ENCODE measurements at places on chromosomes 1 and 21.

GRCh38 chr1:39268906-39269305 is 64.4 kb downstream of the MACF1 start:
- DNase-seq: no peak

DNA sequence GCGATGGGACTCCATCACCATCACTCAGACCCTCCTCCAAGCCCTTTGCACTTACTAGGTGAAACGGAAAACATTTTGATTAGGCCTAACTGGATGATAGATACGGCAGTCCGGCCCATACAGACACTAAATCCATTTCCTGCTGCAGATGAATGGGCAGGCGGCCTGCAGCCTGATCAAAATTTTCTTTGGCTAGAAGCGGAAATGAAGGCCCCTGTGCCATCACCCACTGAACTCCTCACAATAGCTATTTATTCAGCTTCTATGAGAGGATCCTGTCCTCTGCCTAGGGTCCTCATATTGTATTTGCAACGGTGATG is 200.5 kb downstream of the OMA1 start:
- no peak for DNase-seq

- DNase-seq: peak; percentile 60
Measured at GRCh38 chr1:113456967-113457366, 66.7 kb downstream of the MAGI3 start.

DNA sequence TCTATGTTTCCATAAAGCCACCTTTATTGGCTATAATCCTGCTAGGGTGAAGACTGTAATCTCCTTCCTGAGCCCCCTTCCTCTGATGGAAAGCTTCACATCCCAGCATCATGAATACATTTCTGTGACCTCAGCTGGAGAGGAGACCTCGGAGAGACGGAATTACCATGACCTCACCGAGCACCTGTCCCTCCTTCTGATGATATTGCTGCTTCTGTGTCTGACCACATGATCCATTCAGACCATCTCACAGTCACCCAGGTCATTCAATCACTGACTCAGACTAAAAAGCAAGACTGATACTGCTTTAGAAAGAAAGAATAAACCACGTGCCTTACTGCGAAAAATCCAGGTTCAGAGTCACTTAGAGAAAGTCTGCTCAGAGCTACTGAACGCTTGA is 8.8 kb downstream of the KCND3 start:
- no peak for DNase-seq

- no peak for DNase-seq
Measured at GRCh38 chr1:113659035-113659434, 100.3 kb downstream of the PHTF1 start.

- no peak for DNase-seq
Measured at GRCh38 chr1:44436401-44437106, 31.5 kb downstream of the RNF220 start.

GRCh38 chr1:42392967-42393848 is 12.6 kb downstream of the RIMKLA start:
- DNase-seq: no peak

DNA sequence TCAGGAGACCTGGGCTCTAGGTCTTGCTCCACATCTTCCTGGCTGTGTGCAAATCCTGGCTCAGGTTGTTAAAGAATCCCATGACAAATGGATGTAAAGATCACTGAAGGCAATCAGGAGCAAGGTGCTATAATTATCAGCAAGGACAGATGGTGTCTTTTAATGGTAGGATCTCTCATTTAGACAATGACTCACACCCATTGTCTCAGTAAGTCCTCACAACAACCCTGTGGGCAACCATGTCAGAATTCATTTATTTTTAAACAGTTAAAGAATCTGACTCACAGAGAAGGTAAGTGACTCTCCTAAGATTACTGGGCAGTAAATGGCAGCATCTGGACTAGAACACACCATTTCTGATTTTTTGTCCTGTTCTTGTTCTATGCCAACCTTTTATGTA is 32.8 kb downstream of the RNASEL start:
- DNase-seq: no peak

- DNase-seq: no peak
Measured at GRCh38 chr1:156489166-156489934, 11.2 kb downstream of the MEF2D start.

- DNase-seq: no peak
Measured at GRCh38 chr1:224922404-224923164, 6.9 kb upstream of the DNAH14 start.

GRCh38 chr1:14915356-14916054 is 238.0 kb upstream of the TMEM51 start:
- DNase-seq: no peak

GRCh38 chr1:163196449-163196787 is 6.3 kb downstream of the RGS5 start:
- no peak for DNase-seq

- DNase-seq: no peak
Measured at GRCh38 chr1:84789014-84789413, 98.8 kb upstream of the SSX2IP start.

GRCh38 chr21:17668479-17669140 is 55.9 kb upstream of the BTG3 start:
- DNase-seq: no peak

DNA sequence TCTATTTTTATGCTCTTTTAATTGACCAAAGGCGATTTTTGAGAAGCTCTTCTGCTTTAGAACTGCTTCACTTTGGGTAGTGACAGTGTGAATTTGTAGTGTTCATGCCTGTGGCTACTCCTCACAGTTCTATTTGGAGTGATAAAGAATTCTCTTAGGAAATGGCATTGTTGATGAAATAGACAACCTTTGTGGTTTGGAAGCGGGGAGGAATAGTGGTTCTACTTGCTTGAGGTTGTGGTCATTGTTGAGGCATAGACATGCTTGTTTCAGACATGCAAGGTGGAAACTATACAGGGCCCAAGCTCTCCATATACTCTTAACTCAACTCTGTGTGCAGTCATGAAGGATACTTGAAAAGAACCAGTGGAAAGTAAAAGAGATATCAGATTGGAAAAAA is 481.1 kb upstream of the NEGR1 start:
- DNase-seq: no peak

GRCh38 chr1:202923533-202923932 is 3.5 kb downstream of the KLHL12 start:
- DNase-seq: no peak

GRCh38 chr21:16241016-16241415 is 511.2 kb downstream of the USP25 start:
- DNase-seq: no peak

DNA sequence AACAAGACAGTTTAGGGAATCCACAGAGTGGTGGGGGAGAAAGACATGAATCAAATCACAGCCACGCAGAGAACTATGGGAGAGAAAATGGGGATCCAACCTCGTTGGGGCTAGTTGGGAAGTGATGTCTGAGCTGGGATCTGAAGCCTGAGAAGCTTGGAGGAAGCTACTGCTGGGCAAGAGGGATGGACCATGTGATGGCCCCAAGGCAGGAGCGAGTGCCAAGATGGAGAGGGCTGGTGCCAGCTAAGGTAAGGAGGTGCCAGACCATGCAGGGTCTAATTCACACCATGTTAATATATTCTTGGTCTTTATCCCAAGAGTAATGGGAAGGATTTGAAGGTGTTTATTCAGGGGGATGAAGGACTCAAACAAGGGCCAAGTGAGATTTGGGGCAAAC is 18.2 kb upstream of the TCEA3 start:
- no peak for DNase-seq

- no peak for DNase-seq
Measured at GRCh38 chr1:214377485-214377884, 96.5 kb downstream of the SMYD2 start.

GRCh38 chr1:211632808-211633523 is 42.5 kb downstream of the NEK2 start:
- DNase-seq: no peak

GRCh38 chr21:38858026-38858811 is 52.5 kb downstream of the ETS2 start:
- no peak for DNase-seq

GRCh38 chr1:22366346-22366745 is 85.3 kb upstream of the ZBTB40 start:
- DNase-seq: no peak

- DNase-seq: no peak
Measured at GRCh38 chr1:58926152-58926551, 142.3 kb upstream of the JUN start.

- no peak for DNase-seq
Measured at GRCh38 chr1:3020263-3020909, 881 bp upstream of the ACTRT2 start.

DNA sequence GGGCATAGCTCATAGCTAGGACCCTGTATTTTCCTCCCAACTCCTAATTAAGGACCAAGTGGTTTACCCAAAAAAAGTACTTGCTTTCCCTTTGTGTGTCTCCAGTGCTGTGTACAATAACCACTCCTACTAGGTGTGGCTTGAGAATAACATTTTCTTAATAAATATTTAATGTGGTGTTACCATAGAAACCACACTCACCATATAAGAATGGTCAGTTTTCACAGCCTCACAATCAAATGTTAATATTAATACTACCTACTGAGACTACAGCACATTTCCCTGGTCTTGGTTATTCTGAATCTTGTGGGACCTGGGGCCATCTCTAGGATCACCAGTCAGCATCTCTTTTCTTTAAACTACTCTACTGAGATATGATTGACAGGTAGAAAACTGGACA is 83.5 kb upstream of the BCAR3 start:
- DNase-seq: no peak

GRCh38 chr1:96416111-96416595 is 305.4 kb upstream of the PTBP2 start:
- DNase-seq: peak; percentile 35

DNA sequence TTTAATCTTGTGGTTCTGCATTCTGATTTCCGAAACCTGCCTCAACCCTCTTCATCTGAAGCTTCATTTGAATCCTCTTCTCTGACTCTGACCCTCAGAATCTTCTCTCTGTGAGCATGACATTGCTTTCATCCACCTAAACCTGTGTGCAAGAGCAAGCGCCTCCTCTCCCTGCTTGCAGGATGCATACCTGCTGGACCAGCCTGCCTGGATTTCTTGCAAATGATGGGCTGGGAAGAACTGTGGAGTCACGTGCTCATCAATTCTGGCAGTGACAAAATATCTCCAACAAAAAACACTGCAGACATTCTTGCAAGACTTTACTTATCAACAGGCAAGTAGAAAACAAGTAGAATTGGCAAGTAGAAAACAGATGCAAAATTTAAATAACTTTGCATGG is 20.8 kb upstream of the SLC35F3 start:
- no peak for DNase-seq

- DNase-seq: no peak
Measured at GRCh38 chr21:42048870-42049577, 22.1 kb upstream of the UMODL1 start.

GRCh38 chr21:15212206-15212605 is 147.4 kb upstream of the NRIP1 start:
- no peak for DNase-seq

DNA sequence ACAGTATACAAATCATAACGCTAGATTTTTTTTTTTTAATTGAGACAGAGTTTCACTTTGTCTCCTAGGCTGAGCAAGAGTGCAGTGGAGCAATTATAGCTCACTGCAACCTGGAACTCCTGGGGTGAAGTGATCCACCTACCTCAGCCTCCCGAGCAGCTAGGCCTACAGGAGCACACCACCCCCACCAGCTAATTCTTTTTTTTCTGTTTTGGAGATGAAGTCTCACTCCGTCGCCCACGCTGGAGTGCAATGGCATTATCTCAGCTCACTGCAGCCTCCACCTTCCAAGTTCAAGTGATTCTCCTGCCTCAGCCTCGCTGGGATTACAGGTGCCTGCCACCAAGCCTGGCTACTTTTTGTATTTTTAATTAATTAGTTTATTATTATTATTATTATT is 21.3 kb downstream of the NPR1 start:
- DNase-seq: no peak

GRCh38 chr1:22436948-22437347 is 14.7 kb upstream of the ZBTB40 start:
- no peak for DNase-seq

- DNase-seq: no peak
Measured at GRCh38 chr1:24501371-24502064, 1.1 kb upstream of the RCAN3 start.

Measured in smooth muscle cell of the brain vasculature (primary cell).